ENCODE measurements at places on chromosomes 7 and 10.

GRCh38 chr10:12645449-12645848, 296.1 kb downstream of the CAMK1D start:
- peaks cover 12% of the 10 kb centered on the region for H3K4me1 ChIP-seq
- H3K4me3 ChIP-seq, result no peak overlapping the region
- no peaks in the 10 kb centered on the region for H3K36me3 ChIP-seq
- no peak for DNase-seq
- H3K27me3 ChIP-seq, result no peaks in the 10 kb centered on the region

DNA sequence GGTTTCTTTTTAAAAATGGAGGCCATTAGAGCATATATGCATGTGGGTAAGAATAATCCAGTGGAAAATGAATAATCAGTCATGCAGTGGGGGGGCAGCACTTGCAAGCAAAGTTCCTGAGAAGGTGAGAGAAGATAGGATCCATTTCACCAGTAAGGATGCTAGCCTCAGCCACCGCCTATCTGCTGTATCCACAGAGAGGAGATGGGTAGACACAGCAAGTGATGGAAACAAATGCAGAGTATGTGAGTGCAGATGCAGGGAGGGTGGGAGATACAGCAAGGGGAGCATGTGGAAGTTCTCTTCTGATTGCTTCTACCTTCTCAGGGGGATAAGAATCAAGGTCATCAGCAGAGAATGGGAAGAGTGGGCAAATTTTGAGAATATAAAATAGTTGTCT, 171.4 kb upstream of the PDE1C start:
- H3K4me1 ChIP-seq, result no peaks in the 10 kb centered on the region
- DNase-seq, result no peak
- H3K27me3 ChIP-seq, result peaks cover 2% of the 10 kb centered on the region

DNA sequence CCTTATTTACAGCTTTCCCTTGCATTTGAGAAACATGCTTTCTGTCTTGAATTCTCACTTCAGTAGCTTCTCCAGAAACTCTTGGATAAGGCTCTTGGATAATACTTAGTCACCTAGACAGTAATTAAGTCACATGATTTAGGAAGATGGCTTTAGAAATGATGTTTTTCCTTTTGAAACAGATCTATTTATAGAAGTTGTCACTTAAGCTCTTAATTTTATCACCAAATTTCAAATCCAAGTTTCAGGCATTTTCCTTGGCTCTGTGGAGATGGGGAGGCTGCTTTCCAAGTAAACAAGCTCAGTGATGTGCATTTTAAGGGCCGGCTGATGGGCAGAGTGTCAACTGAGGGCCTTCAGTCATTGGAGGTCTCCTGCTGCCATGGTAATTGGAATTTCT, 130.3 kb downstream of the SRI start:
- no peak for DNase-seq
- H3K4me1 ChIP-seq, result peaks cover 14% of the 10 kb centered on the region
- no peak overlapping the region for H3K4me3 ChIP-seq
- H3K27me3 ChIP-seq, result peaks cover 6% of the 10 kb centered on the region

GRCh38 chr10:12503311-12503710, 154.0 kb downstream of the CAMK1D start:
- peaks cover 12% of the 10 kb centered on the region for H3K27me3 ChIP-seq
- DNase-seq, result no peak
- H3K4me1 ChIP-seq, result peaks cover 28% of the 10 kb centered on the region
- H3K36me3 ChIP-seq, result no peaks in the 10 kb centered on the region
- no peak overlapping the region for H3K27ac ChIP-seq
- no peak overlapping the region for H3K4me3 ChIP-seq

GRCh38 chr10:111599943-111600342, 523.1 kb downstream of the ADRA2A start:
- no peak overlapping the region for H3K4me3 ChIP-seq
- no peaks in the 10 kb centered on the region for H3K36me3 ChIP-seq
- H3K27ac ChIP-seq, result no peak overlapping the region
- no peak for DNase-seq
- H3K4me1 ChIP-seq, result no peaks in the 10 kb centered on the region

DNA sequence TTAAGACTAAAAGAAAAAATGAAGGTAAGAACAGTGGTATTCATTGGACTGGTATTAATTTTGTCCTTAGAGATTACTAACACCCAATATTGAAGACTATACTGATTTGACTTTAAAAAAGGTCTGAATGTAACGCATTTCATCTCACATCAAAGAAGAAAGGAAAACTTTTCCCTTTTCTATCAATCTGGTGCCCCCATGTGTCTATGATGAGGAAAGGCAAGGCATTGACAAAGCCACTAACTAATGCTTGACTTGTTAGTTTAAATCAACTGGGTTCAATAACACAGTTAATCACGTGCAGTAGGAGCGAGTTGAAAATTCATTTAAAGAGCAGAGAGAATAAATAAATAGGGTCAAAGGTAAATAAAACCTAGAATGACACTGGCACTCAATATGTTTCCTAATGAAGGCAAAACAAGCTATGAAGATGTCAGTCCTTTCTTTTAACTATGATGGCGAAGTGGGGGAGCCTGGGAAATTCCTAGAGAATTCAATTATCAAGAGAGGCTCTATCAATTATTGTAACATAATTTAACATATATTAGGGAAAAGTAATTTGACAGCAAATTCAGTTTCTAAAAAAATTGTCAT, 180.9 kb downstream of the ANK3 start:
- no peak overlapping the region for H3K27ac ChIP-seq
- no peak for DNase-seq
- no peak overlapping the region for H3K4me3 ChIP-seq
- H3K36me3 ChIP-seq, result no peaks in the 10 kb centered on the region
- peaks cover 18% of the 10 kb centered on the region for H3K4me1 ChIP-seq
- peaks cover 18% of the 10 kb centered on the region for H3K27me3 ChIP-seq

GRCh38 chr10:129096065-129096984, 370.7 kb upstream of the MGMT start:
- no peak for DNase-seq
- no peak overlapping the region for H3K27ac ChIP-seq
- peaks cover 25% of the 10 kb centered on the region for H3K4me1 ChIP-seq
- peaks cover 9% of the 10 kb centered on the region for H3K36me3 ChIP-seq

DNA sequence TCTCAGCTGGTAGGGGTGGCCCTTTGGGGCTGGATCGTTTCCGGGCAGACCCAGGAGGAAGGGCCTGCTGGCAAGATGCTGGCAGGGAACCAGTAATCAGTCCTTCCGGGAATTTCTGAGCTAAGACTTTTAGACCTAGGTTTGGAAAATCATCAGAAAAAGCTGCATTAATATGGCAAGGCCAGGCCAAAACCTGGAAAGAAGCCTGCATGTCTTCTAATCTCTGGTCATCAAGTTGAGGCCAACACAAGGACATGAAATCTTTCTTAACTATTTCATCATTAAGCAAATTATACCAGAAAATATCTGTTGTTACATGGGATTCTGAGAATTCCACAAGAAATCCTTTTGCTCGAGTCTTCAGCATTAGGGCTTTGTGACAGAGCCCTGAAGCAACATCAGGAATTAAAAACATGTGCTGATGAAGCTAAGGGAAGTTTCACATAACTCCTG, 19.9 kb downstream of the CPA1 start:
- H3K27ac ChIP-seq, result no peak overlapping the region
- H3K4me1 ChIP-seq, result peaks cover 10% of the 10 kb centered on the region
- H3K4me3 ChIP-seq, result no peak overlapping the region
- no peaks in the 10 kb centered on the region for H3K27me3 ChIP-seq

DNA sequence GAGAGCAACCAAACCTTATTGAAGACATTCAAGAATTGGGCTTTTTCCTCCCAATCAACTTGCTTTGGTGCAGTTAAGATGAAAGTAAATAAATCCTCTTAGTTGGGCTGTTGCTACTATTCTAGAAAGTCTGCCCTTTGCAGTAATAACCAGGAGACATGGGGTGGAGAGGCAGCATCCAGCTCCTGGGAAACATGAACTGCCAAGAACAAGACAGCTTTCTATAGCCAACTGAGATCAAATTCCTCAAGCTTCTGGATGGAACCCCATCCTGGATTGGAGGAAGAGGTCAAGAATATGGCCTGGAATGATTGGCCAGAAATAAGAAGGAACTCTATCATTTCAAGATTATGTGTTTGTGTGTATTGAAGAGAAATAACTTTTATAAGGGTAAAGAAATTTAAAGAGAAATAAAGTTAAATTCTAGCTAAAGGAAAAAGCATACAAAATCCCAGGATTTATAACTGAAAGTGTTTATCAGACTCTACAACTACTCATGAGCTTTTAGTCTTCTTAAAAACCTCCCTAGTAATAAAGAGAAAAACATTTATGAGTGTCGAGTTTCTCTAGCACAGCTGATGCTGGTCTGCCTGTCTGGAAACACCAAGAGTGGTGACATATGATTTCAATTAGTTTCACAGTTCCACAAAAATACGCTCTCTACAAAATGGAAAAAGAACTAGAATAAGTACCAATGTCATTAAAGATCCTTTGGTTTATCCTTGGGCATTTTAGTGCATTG, 70.1 kb upstream of the COL1A2 start:
- no peak overlapping the region for H3K4me3 ChIP-seq
- no peak overlapping the region for H3K27ac ChIP-seq
- no peaks in the 10 kb centered on the region for H3K27me3 ChIP-seq
- H3K36me3 ChIP-seq, result no peaks in the 10 kb centered on the region
- no peaks in the 10 kb centered on the region for H3K4me1 ChIP-seq
- no peak for DNase-seq

DNA sequence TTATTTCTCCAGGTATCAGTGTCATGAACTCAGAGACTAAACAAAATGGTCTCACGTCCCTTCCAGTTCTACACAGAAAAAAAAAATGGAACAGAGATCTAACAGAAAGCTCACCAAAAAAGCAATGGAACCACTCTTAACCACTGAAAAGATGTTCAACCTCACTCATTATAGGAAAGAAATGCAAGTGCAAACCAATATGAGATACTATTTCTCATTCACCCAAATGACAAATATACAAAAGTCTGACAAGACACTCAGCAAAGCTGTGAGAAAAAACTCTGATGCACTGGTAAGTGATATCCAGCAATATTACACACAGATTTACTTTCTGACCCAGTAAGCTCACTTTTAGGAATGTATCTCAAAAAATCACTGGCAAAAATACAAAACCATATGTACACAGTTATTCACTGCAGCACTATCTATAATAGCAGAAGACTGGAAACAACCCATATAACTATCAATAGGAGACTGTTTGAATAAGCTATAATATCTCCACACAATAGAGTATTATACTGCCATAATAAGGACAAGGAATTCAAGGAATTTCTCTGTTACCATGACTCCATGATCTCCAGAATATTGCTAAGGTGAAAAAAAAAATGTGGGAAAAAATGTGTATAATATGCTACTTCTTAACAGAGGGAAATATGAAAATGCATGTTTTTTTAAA, 36.6 kb downstream of the ABI1 start:
- no peak overlapping the region for H3K27ac ChIP-seq
- H3K4me3 ChIP-seq, result no peak overlapping the region
- H3K36me3 ChIP-seq, result peaks cover 26% of the 10 kb centered on the region
- peaks cover 12% of the 10 kb centered on the region for H3K4me1 ChIP-seq
- no peak for DNase-seq

DNA sequence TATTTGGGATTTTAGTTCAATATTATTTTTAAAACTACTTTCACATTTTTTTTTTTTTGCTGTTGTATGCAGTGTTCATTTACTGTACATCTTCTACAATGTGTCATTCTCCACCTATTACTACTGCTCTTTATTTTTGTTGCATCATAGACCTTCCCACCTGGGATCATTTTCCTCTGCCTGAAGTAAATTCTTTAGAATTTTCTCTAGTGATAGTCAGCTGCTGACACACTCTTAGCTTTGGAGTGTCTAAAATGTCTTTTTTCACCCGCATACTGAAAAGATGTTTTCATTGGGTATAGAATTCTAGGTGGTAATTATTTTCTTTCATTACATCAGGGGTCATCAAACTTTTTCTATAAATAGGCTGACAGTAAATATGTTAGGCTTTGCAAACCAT, 30.5 kb downstream of the CFAP43 start:
- peaks cover 21% of the 10 kb centered on the region for H3K27me3 ChIP-seq
- no peak overlapping the region for H3K4me3 ChIP-seq
- DNase-seq, result no peak

DNA sequence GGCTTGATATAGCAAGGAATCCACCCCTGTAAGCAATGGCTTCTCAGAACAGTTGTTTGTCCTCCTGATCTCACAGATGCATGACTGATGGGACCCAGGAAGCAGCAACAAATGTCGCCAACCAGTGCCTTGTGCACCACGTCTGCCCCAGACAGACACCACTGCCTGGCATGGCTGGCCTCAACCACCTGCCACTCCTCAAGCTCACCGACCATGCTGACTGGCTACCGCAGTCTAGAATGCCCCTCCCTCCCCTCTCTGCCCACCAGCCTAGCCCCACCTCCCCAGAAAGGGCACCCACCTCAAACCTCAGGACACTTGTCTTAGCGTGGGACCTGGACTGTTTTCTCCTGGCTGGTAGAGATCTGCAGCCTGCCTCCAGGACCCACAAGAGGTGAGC, 24.0 kb downstream of the LRRC20 start:
- DNase-seq, result no peak
- H3K27ac ChIP-seq, result no peak overlapping the region
- peaks cover 24% of the 10 kb centered on the region for H3K4me1 ChIP-seq
- no peaks in the 10 kb centered on the region for H3K36me3 ChIP-seq

- peaks cover 9% of the 10 kb centered on the region for H3K27me3 ChIP-seq
- no peak overlapping the region for H3K27ac ChIP-seq
- H3K4me3 ChIP-seq, result no peak overlapping the region
- no peaks in the 10 kb centered on the region for H3K36me3 ChIP-seq
Observed at GRCh38 chr7:38950309-38950708, 27.4 kb upstream of the POU6F2 start.

DNA sequence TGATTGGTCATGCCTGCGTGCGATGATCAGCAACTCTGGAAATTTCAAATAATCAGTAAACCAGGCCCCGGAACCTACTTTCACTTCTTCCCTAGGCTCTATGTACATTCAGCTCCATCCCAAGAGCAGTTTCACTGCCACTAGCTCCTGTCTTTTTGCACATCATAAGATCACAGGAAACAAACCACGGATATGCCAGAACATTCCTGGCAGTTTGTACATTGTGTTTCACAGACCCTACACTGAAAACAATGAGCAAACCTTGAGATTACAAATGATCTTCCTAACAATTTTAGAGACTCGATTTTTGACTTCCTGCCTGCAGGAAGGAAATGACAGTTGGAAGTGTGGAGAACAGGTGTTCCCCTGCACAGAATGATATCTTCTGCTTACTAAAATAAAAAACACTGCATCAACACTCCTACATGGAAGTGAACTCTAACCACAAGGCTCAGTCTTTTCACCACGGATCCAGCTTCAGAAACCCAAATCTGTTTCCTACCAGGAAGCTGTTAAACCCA, 7.6 kb upstream of the TMEM236 start:
- H3K4me1 ChIP-seq, result peaks cover 14% of the 10 kb centered on the region
- no peak for DNase-seq
- H3K27ac ChIP-seq, result peak overlapping the region; percentile 3
- H3K36me3 ChIP-seq, result no peaks in the 10 kb centered on the region
- no peaks in the 10 kb centered on the region for H3K27me3 ChIP-seq

DNA sequence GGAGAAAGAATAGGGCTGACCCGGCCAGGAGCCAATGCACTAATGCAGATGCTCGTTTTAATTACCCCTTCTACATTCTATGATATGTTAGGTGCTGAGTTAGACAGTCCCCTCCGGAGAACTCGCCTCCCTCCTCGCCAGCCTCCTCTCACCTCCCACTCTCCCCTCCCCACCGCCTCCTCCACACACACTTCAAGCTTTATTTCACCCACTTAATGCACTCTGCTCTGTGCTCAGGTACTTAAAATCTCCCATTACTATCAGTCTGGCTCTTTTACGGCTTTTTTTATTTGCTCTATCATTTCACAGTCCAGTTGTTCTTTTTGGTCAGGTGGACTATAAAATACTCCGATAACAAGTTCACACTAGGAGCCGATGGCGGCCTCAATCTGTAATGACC, 231.6 kb downstream of the TEX36 start:
- no peak for DNase-seq
- H3K4me3 ChIP-seq, result no peak overlapping the region
- H3K27ac ChIP-seq, result no peak overlapping the region
- H3K27me3 ChIP-seq, result no peaks in the 10 kb centered on the region
- H3K4me1 ChIP-seq, result no peaks in the 10 kb centered on the region
